ENCODE measurements at places on chromosomes 6 and 20.

- no peak for DNase-seq
These were observed 4.2 kb downstream of the MAPRE1 start for GRCh38 chr20:32823737-32824588.

DNA sequence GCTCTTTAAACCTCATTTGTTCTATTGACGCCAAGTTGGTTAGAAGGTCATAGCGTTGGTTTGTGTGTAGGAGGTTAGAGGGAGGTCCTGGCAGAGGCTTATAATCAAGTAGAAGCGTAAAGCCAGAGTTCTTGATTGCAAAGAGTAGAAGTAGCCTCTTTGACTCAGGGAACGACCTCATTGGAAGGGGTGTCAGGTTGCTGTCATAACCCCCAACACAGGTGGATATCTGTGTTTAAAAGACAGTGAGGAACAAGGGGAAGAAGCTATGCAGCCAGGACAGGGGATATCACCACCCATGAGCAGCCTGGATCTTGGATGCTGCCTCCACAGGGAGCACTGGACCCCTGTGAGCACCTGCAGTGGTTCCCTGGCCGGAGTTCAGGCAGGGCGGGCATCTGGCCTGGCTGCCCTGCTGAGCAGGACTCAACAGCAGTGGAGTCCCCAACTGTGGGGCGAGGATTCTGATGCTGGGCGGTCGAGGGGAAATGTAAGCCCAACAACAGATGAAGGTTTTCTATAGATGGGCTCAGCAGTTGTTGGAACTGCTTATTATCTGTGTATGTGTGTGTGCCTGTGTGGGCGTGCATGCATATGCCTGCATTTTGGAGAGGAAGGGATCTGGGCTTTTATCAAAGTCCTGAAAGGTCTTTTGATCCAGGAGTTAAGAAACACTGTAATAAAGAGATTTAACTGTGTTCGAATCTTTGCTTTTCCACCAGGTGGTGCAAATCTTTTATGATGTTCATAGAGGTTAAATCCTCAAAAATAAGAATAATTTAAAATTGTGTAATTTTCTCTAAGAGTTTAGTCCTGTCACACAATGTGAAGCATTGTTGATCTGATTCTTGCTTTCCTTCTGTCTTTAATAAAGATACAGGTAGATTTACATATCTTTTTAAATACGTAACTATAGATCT, 27.7 kb downstream of the HIVEP1 start:
- DNase-seq, result no peak

DNA sequence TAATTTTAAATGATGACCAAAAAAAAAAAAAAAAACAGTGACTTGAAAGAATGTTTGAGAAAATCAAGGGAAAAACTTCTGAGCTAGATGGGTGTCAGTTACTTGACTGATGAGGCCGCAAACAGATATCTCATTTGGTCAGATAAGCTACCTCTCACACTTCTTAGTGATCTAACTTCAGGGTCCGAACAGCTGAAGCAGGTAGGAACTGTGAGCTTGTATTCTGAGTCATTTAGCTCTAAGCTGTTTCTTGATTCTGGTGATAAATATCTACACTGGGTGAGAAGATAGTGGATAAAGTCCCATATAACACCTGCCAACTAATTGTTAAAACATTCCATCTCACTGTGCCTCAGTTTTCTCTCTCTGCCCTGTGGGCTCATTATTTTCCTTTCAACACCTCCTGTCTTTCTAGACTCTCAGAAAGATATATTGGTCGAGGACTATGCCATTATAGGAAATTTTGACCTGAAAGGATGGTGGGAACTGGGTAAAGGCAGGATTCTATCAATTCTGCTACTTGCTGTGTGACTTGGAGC, 7.7 kb downstream of the KIF3B start:
- no peak for DNase-seq

DNA sequence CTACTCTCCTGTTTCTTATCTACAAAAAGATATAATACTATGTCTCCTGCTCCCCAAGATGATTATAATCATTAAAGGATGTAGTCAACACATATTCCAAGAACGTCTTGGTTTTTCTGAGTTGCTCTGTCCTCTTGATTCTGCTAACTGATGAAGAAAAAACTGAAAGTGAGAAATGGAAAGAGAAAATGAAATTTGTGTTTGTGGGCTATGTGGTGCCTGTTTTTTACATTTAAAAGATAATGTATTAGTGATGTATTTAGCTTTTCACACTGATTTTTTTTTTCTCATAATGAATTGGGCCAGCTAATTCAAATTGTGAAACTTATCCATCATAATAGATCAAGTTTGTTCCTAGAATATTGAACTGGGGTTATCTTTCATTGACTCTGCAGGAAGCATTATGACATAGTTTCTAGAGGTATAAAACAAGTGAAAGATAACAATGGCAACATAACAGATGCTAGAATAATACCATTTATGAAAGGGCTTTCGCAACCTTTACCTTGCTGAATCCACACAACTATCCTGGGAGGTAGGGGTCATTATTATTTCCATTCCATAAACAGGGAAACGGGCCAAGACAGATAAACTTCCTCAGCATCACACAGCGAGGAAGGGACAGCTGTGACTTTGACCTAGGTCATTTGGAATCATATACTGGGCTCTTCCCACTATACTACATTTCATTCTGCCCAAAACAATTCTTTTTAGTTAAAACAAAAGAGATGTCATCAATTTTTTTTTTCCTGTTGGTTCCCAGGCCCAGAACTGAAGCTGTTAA, 336.7 kb downstream of the GJA1 start:
- DNase-seq, result no peak

GRCh38 chr6:163943607-163944385, 529.3 kb downstream of the QKI start:
- DNase-seq, result no peak

GRCh38 chr6:92545861-92546260, 873.5 kb downstream of the EPHA7 start:
- no peak for DNase-seq

DNA sequence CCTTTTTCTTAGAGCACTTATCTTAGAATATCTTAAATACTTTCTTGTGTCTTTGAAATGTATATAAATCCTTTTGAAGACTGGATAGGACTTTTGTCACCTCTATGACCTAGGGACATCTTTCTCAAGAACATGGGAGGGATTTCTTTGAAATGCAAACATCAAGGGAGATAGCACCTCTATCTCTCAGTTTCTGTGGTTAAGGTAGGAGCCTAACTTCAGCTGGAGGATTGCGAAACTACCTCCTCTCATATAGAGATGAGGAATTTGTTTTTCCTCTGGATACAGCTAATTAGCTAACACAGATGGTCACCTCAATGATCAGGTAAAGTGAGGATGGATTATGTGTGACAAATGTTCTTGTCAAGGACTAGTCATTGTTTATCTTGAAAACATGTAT, 631.3 kb upstream of the IMPG1 start:
- no peak for DNase-seq

- DNase-seq, result no peak
These were observed 184.3 kb downstream of the THBS2 start for GRCh38 chr6:169069356-169069755.

- DNase-seq, result no peak
These were observed 205.8 kb downstream of the TMEM242 start for GRCh38 chr6:157117431-157118095.

GRCh38 chr6:158081657-158081935, 86.5 kb downstream of the SERAC1 start:
- DNase-seq, result no peak

DNA sequence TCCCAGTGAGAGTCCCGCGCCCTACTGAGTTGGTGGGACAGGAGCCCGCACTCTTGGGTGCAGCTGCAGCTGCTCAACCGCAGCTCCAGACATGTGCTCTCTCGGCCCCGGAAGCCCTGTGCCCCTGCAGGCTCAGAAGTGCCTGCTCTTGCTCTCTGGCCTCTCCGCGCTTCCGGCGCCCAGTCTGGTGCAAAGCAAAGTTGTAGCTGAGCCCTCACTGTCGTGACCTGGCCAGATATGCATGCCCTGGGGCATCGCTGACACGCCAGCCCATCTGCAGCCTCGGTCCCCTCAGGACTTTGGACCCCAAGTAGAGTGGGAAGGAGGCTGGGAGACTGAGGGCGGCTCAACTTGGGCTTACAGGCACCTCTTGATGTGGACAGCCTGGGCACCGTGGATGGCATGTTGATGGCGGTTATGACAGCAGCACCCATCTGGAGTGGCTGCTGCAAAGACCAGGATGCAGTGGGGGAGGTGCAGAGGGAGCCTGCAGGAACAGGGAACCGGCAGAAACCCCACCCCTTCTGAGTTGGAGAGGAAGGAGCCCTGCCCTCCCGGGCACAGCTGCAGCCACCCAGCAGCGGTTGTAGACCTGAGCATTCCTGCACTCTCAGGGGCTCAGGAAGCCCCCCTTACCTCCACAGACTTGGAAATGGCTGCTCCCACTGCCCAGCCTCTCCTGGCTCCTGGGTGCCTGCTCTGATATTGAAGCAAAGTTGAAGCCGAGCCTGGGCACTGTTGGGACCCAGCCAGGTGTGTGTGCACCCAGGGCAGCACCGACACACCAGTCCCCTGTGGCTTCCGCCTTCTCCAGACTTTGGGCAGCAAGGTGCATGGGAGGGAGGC, 462.6 kb downstream of the TBC1D32 start:
- no peak for DNase-seq

Data from NCI-H524 treated with DMSO at 0.1 percent for 48 hours (cell line).